ENCODE measurements at places on chromosomes 7 and 10.
A peak's percentile ranks its signal among the peaks of the same experiment; 100 is the strongest.

DNA sequence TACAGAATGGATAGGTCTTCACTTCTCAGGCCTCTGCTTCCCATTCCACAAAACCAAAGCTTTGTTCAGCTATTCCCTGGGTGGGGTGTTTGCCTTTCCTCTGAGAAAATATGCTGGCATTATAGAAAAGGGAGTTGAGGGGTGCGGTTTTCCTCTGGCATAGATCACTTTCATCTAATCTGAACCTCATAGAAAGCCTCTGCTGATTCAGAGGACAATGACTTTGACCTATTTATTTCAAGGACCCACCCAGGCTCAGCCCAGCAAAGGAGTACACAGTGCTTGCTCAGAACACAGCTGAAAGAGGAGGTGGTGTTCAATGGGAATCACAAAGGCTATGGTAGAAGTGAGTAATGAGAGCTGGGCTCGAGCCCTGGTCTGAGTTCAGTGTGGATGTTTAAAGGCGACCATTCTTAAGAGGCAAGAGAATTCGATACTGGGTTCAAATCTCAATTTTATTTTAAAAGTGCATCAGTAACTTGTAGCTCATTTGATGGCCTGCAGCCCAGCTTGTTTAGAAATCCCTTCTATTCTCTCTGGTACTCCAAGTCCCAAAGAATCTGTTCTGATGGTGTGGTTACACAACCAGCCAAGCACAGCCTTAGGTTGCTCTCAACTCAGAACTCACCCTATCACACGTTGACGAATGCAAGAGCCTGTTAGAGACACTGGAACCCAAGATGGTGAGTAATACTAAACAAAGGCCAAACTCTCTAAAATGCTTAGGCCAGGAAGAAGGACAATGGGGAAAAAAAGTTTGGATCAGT, 1012.8 kb downstream of the LRMDA start:
- no peak for DNase-seq

DNA sequence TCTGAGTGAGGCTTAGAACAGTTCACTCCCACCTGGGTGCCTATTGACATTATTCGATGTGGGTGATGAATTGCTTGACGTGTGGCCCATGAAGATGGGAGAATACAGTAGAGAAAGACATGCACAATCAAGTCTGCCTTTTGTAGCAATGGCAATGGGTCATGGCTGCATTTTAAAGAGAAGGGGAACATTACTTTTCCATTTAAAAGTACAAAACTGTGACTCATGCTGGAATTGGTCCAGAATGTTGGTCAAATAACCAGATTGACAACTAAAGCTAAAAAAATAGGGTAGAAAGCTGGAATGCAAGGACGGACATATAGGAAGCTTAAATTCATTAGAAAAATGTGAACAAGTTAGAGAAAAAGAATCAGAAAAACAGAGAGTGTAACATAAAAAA, 104.1 kb upstream of the SLC25A13 start:
- DNase-seq: no peak

DNA sequence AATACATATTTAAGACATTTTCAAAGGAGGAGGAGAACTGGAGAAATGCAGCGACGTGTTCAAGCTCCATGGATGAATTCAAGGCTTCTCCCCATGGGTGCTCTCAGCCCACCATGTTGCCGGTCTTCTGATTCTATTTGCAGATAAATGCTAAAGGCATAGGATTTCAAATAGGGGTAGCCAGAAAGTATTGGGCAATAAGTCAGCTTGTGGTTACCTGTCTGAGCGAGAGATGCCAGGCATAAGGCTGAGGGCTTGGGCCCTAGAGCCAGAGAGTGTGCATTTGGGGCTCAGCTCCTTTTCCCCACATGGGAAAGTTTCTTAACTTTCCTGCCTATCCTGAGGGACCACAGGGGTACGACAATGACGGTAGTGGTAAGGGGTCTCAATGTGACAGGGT, 180.0 kb downstream of the PARD3 start:
- no peak for DNase-seq

DNA sequence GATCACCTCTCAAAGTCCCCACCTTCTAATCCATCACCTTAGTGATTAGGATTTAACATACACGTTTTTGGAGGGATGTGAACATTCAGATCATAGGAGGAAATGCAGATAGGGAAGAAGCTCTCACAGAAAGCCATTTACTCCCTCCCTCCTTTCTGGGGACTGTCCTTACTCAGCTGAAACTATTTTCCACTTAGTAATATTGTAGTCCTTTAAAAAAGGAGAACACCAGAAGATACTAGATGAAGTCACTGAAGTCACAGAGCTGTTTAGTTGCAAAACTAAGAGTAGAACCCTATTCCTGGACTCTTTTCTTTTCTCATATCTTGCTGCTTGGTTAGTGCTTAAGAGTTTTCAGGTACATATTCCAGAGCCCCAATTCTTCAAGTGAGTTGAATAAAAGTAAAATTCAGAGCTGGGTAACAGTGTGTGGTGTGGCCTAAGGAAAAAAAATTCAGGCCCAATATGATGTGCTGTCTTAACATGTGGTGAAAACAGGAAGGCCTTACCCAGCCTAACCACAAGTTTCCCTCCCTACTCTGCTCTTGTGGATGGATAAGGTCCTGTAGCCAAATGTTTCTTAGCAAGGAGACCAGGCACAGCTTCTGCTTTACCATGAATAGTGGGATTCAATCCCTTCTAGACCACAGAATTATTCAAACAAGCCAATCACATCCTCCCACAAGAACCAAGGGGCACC, 135.7 kb downstream of the INHBA start:
- DNase-seq: no peak

GRCh38 chr7:50826371-50827172, 43.9 kb upstream of the GRB10 start:
- DNase-seq: no peak

DNA sequence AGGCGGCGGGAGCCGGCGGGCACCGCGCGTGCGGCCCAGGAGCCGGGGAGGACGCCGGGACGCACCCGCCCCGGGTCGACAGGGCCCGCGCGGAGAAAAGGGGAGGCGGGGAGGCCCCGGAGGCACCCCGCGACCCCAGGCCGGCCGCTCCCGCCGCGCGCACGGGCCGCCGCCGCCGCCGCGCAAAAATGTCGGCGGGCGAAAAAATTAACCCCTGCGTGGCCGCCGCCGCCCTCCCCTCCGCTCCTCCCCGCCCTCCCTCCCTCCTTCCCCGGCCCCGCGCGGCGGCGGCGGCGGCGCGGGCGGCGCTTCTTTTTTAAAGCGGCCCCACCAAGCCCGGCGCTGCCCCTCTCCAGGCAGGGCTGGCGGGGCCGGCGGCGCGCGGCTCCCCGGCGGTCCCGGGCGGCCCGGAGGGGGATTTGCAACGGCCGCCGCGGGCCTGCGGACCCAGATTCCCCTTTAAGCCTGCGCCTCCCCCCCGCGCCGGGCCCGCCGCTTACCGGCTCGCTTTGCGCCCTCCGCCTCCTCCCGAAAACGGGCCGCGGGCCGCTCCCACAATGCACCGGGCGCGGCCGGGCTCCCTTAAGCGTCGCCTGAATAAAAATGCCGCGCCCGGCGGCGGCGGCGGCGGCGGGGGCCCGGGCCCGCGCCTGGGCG, 465 bp downstream of the SEPHS1 start:
- DNase-seq: peak; percentile 70

- DNase-seq: no peak
Observed at GRCh38 chr10:112912410-112912928, 37.6 kb upstream of the TCF7L2 start.

DNA sequence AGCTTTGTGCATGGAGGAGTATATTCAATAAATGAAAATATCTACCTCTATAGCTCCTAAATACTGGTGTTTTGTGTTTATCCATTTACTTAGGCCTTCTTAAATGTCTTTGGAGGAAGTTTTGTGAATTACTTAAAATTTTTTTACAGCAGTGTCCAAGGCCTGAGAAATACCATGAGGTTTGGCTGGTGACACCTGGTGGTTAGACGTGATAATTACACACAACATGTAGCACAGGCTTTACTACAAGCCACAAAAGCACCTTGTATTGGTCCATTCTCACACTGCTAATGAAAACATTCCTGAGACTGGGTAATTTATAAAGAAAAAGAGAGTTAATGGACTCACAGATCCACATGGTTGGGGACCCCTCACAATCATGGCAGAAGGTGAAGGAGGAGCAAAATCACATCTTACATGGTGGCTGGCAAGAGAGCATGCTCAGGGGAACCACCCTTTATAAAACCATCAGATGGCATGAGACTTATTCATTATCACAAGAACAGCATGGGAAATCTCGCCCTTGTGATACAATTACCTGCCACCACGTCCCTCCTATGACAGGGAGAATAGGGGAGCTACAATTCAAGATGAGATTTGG, 20.6 kb downstream of the HYAL4 start:
- no peak for DNase-seq

Measured in stimulated activated CD8-positive, alpha-beta memory T cell treated with anti-CD3 and anti-CD28 coated beads, Interleukin-12 subunit alpha, Interleukin-12 subunit beta, amount 100 ng/mL, for 4 hours (primary cell).